ENCODE measurements at places on chromosomes 11 and 22.

DNA sequence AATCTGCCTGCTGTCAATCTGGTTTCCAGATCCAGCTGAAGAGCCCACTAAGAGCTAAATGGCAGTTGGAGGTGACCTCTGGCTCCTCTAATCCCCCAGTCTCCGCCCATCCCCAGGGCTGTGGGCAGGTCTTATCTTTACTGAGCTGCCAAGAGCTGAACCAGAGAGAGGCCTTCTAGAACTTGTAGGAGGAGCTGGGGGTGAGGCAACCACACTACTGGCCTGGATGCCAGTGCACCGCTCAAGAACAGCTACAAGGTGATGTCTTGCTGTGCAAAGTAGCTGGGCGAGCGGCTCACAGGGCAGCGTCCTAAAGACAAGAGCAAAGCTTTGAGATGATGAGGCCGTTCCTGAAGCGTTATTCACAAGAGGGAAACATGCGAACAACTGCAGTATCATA lies 374.6 kb downstream of the CTTN start:
- peak; percentile 20 for DNase-seq

DNA sequence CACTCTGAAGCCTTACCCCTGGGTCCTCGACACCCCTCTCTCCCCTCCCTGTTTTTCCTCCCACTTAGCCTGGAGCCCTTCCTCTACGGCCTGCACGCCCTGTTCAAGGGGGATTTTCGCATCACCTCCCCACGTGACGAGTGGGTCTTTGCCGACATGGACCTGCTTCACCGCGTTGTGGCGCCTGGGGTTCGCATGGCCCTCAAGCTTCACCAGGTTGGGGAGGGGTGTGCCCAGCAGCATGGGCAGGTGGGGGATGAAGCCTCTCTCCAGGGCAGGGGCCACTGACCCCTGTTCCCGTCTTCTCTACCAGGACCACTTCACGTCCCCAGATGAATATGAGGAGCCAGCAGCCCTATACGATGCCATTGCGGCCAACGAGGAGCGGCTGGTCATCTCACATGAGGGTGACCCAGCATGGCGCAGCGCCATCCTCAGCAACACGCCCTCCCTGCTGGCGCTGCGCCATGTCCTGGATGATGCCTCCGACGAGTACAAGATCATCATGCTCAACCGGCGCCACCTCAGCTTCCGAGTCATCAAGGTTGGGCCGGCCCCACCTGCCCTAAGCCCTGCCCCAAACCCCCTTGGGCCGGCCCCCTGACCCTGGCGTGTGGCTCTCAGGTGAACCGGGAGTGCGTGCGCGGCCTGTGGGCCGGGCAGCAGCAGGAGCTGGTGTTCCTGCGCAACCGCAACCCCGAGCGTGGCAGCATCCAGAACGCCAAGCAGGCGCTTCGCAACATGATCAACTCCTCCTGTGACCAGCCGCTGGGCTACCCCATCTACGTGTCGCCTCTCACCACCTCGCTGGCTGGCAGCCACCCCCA lies 2.8 kb upstream of the SIPA1 start:
- no peak for DNase-seq

- DNase-seq = no peak
These were observed 30.2 kb downstream of the ATP6V1E1 start for GRCh38 chr22:17598318-17598717.

DNA sequence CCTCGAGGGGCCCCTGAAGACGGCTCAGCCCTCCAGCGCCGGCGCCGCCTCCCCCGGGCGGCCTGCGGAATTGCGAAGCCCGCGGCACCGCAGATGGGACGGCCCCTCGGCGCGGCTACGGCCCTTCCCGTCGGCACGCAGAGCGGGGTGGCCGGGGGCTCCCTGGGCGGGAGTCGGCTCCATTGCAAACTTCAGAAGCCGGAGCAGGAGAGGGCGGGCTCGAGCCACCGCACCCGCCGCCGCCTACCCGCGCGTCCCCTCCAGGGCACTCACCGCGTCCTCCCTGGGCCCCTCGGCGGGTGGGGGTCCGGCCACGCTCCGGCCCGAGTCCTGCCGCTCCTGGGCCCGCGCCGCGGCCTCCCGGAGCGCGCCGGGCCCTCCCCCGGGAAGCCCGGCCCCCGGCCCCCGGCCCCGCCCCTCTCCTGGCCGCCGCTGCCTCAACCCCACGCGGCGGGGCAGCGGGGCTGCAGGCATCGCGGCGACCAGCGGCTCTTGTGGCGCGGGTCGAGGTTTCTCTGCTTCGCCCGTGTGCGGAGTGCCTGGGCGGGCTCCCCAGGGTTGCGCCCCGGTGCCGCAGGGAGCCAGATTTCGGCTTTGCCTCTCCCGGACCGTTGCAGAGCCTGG lies at the start of gene PACSIN3:
PACSIN3 (minus strand) TSS at position 359 of the 624 bp plus-strand sequence. CDS start 3,707 bp downstream, outside the sequence.
- DNase-seq = no peak

- no peak for DNase-seq
These were observed 522 bp downstream of the CORO1B start for GRCh38 chr11:67442504-67443404.

GRCh38 chr11:30422447-30423278 lies 99.8 kb downstream of the ARL14EP start:
- DNase-seq = no peak

GRCh38 chr11:27705873-27706820 lies 5.9 kb upstream of the BDNF start:
- peak; percentile 42 for DNase-seq

Data from common myeloid progenitor, CD34-positive (primary cell).